Pulmonary artery endothelial cell (primary cell): ENCODE measurements at places on chromosomes 7 and 10.

GRCh38 chr10:68106656-68107055, 2.6 kb upstream of the MYPN start:
- no peak for DNase-seq

- DNase-seq = peak; percentile 83
Observed at GRCh38 chr10:21315645-21316220, 209.7 kb downstream of the SKIDA1 start.

DNA sequence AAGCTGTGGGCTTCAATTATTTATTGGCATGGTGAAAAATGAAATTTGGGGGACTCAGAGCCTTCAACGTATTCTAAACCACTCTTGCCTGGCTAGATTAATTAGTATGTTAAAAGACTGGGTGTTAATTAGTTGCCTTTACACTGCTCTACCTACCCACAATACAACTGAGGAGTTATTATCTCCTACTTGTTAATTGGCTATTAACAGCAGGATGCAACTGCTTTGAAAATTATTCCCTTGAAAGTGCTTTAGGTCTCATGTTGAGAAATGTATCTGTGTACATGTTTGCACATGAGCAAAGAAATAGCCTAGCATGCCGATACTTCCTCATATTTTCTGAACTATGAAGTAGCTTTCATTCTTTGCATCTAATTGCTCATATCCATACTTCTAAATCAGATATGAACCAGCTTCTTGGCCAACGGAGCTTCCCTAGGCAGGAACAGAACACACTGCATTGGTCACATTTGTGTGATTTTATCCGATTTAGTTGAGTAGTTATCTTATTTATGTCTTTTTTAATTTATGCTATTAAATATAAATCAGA, 155.8 kb downstream of the GPAM start:
- no peak for DNase-seq

GRCh38 chr7:20141002-20141345, 76.2 kb downstream of the MACC1 start:
- DNase-seq = no peak

GRCh38 chr7:130883928-130884327, 149.9 kb upstream of the KLF14 start:
- DNase-seq = no peak
